Cerebellar nuclear complex (tissue), 1 donor: ENCODE measurements at places on chromosomes 2 and 18.

GRCh38 chr2:145760781-145761649, 1241.1 kb upstream of the ZEB2 start:
- DNase-seq: no peak

DNA sequence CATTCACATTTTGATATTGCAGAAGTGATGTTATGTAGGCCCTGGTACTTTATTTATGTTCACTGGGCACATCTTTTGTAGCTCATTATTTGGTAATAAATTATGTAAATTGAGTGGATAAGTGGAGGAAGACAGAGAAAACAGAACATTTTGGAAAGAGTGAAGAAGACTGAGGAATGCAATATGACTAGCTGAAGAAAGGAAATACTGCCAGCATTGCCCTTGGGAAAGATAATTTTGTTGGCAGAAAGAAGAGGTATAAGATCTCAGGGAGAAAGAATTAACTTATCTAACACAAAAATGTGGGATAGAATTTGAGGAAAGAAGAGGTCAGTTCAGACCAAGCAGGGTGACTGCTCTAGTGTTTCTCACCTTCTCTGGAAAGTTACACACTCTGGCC, 118.8 kb downstream of the TTC27 start:
- DNase-seq: no peak

DNA sequence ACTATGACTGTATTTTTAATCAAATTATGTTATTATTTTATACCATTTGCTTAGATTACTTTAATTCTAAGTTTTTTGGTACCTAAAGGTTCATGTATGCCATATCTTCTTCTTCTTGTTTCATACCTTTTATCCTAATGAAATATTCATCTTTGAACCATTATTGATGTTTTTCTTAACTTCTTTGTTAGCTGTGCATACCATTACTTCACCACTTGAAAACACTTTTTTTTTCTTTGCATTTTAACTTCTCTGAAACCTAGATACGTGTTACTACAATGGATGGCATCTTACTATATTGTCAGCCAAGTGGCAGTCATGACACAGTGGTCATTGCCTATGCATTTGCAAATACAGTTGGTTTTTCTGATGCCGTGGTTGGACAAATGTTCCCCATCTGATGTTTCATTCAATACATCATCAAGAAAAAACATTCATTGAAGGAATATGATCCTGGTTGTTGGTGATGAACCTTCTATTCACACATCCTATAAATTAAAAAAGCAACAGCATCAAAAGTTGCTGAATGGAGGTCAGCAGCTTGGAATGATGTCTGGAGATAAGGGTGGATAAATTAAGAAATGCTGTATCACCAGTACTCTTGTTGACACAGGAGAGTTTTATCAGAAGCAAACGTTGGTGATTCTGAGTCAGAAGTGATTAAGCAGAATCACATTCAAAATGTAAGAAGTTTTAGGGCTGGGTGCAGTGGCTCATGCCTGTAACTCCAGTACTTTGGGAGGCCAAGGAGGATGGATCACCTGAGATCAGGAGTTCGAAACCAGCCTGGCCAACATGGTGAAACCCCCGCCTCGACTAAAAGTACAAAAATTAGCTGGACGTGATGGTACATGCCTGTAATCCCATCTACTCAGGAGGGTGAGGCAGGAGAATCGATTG, 7.4 kb downstream of the IL36A start:
- no peak for DNase-seq

- DNase-seq: no peak
These were observed 3.1 kb upstream of the ARID5A start for GRCh38 chr2:96533292-96534073.

DNA sequence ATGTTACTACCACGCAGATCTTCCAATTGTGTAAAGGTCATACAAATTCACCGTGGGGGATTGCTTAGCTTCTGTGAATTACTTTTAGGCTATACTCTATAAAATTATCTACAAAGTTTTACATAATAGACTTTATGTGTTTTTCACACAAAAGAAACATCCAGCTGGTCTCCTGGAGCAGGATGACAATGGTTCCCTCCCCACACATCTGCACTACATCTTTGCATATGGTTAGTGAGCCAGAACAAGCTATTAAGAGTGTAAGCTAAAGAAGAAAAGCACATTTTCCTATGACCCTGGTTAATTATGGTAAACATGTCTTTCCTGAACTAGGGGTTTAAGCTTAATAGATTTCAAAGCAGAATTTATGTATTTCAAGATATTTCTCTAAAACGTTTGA, 295.1 kb downstream of the ASXL3 start:
- DNase-seq: no peak

DNA sequence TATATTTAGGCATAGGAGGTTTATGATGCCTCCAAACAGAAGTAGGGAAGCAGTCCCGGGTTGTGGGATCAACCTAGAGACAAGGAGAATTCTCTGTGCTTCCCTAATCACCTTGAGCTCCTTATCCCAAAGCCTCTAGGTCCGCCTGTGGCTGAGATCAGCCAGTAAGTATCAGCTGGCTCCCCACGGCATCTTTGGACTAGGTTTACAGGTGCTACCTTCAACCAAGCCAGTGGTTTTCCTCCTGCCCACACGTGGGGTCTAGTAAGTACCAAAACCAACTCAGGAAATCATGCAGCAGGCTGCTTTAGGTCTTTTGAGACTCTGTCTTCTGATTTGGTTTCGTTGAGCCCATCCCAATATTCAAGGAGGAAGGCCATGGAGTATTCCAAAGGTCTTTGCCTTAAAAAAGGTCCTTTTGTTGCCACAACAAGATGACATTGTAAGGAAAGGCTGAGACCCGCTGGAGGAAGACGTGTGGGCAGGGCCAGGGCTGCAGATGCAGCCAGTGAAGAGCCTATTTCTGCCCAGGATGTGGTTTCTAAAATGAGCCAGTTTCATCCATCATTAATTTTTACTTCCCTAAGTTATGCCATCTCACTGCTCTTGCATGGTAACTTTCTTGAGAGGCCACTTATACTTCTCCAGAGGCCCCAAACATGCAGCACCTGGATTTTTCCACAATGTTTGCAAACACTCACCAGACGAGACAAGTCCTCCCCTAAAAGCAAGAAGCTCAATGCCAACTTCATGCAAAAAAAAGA, 248.7 kb downstream of the RNF152 start:
- DNase-seq: no peak

DNA sequence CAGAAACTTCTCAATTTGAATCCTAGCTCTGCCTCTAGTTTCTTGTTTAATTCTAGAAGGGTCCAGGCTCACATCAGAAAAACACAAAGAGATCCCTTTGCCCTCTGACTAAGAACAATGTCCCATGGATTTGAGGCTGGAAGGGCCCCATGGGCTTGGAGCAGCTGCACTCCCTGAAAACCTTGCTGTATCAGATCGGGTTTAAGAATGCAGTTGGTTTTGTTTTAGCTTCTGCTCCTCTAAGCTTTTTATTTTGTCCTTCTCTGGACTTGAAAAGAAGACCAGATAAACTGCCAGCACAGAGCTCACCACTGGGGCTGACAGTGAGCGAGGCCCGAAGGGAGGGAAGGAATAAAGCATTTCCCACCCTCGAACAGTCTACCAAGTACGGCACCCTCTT, 69.2 kb upstream of the WIPF1 start:
- no peak for DNase-seq

GRCh38 chr2:37583867-37584266, 87.6 kb downstream of the CDC42EP3 start:
- no peak for DNase-seq

GRCh38 chr2:68425503-68425902, 41.6 kb downstream of the FBXO48 start:
- no peak for DNase-seq

DNA sequence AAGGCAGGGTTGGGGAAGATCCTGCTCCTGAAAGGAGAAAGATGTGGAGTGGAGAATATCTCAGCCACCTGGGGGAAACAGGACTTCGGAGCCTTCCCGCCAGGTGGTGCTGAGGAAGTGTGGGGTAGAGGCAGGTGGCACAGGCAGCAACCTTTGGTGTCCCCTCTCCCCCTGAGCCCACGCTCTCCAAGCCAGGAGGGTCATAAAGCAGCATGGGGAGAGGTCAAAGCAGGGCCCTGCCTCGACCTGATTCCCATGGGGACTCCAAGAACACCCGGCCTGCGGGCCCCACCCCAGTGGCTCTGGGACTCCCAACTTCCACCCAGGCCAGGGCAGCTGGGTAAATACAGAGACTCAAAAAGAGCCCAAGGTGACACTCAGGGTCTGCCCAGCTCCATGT, 54.3 kb upstream of the SLC66A3 start:
- DNase-seq: no peak

DNA sequence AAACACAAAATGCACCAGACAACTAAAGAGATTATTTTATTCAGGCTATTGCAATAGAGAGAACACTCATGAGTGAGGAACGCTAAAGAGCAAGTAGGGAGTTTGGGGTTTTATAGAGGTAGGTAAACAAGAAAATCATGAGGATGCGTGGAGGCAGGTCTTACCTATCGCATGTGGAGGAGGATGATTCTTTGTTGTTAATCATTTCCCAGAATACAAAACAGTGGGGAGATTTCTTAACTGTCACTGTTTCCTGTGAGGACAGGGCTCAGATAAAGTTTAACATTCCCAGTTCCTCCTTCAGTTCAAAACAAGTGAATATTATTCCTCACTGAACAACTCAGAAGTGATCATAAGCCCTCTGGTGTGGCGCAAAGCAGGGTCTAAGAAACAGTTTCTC, 156.1 kb upstream of the MGAT5 start:
- DNase-seq: no peak

GRCh38 chr2:106296182-106296815, 102.2 kb upstream of the UXS1 start:
- no peak for DNase-seq

DNA sequence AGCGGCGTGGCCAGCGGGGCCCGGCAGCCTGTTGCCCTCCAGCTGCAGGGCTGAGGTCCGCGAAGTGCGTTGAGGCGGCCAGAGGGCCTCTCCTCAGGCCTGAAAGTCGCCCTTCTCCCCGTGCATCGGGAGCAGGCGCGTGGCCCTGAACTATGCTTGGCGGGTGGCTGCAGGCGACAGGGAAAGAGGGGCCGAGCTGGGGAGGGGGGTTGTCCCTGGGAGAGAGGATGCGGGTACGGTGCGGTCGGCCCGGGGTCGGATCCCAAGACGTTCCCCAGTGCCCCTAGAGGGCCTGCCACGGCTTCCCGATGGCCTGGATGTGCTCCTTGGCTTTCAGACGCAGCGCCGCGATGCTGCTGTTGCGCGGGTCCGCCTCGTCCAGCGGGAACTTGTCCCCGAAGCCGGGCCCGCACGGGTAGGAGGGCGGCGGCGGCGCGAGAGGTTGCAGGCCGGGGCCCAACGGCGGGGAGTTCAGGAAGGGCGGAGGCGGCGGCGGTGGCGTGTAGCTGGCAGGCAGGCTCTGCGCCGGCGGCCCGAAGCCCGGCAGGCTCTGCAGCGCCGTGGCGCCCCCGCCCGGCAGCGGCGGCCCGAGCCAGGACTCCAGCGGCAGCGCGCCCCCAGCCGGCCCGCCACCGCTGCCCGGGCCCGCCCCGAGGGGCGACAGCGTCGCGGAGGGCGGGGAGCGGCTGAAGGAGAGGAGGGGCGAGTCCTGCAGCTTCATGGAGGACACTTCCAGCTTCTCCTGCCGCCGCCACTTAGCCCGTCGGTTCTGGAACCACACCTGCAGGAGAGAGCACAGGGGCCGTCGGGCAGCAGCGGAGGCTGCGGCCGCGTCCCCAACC, 4.3 kb downstream of the RAX start:
- DNase-seq: no peak

- DNase-seq: no peak
These were observed 49.0 kb downstream of the SETBP1 start for GRCh38 chr18:44729631-44730101.

DNA sequence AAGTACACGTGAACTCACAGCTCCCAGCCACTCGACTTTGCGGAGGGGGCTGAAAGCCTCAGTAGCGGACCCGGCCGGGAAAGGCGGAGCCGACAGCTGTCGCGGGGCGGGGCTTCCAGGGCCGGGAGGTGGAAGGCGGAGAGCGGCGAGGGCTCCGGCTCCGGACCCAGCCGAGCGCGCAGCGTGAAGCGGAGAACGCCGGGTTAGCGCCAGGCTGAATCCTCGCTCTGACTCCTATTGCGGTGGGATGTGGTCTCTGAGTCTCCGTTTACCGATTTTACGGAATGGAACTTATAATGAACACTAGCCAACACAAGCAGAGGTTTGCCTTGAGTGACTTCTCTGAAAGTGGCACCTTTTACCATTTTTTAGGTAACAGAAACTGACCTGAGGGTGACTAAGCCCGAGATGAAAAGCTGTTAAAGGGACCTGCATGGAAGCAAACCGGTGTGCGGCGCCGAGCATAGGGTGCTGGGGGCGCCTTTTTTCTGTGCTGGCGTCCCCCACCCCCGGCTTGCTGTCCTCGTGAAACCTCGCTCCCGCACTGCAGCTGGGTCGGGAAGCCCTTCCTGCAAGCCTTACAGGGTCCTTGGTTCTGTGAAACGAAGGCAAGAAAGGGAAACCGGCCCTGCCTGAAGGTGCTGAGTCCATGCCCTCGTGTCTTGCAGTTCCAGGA, 72.9 kb downstream of the EN1 start:
- no peak for DNase-seq

DNA sequence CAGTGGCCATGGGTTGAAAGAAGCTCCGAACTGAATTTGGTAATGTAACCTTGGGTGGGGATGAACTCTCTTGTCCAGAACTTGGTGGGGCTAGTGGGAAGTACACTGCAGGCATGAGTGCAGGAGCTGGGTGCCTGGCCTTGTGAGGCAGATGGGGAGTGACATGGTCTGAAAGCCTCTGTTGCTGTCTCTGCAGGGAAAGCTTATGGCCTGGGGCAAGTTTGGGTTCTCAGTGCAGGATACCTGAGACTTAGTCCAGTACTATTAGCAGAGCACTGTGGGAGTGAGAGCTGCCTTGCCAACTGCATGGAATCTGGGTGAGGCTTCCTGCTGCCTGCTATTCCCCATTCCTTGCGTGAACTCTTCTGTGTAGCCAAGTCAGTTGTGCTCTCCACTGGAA, 1620.9 kb upstream of the NXPH2 start:
- no peak for DNase-seq

- DNase-seq: no peak
These were observed 403.2 kb downstream of the DSC3 start for GRCh38 chr18:30639361-30639760.

GRCh38 chr2:8627692-8628085, 54.2 kb upstream of the ID2 start:
- no peak for DNase-seq

DNA sequence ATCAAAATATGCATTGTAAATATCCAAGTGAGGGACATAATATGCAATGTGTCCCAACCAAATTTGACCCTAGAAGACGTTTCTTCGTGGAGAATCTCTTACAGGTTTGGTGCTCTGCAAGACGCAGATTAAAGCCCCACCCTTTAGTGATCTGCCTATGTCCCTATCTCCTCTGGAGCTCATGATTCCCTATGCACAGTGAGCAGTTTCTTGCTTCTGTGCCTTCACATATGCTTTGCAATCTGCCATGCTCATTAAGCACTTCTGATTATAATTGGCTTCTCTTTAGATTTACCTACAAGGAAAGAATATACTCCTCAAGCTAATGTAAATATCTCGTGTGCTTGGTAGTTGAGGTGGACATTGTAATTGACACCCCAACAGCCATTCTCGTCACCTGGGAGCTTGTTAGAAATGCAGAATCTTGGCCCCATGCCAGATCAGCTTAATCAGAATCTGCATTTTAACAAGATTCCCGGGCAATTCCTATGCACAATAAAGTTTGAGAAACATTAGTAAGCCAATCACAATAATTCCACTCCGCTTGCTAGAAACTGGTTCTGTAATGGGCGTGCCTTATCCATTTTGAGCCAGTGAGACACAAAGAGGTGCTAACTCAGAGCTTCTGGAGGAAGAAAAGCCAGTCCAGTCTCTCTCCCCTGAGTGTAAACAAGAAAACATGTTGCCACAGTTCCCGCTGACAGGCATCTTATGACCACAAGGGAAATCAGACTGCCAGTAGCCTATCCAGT, 2.8 kb upstream of the PUM2 start:
- DNase-seq: no peak

GRCh38 chr18:48007955-48008701, 77.7 kb upstream of the SMAD2 start:
- no peak for DNase-seq
